Activated T-helper 1 cell treated with Interleukin-2 at 50 U/mL for 16 hours (primary cell): ENCODE measurements at places on chromosomes 12 and 14.

- DNase-seq: no peak
Observed at GRCh38 chr12:78756936-78757335, 107.6 kb upstream of the SYT1 start.

GRCh38 chr14:28098856-28099255, 667.7 kb upstream of the FOXG1 start:
- DNase-seq: no peak

DNA sequence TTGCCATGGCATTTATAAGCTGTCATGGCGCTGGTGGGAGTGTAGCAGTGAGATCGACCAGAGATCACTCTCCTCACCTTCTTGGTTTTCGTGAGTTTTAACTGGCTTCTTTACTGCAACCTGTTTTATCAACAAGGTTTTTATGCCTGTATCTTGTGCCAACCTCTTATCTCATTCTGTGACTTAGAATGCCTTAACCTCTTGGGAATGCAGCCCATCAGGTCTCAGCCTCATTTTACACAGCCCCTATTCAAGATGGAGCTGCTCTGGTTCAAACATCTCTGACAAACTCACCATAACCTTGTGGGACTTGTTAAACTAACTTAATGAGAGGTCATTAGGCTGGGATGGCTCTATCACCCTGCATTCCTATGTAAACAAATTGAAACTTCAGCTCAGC, 151.3 kb downstream of the CAND1 start:
- DNase-seq: no peak

GRCh38 chr12:65464930-65465329, 186.4 kb downstream of the MSRB3 start:
- no peak for DNase-seq

DNA sequence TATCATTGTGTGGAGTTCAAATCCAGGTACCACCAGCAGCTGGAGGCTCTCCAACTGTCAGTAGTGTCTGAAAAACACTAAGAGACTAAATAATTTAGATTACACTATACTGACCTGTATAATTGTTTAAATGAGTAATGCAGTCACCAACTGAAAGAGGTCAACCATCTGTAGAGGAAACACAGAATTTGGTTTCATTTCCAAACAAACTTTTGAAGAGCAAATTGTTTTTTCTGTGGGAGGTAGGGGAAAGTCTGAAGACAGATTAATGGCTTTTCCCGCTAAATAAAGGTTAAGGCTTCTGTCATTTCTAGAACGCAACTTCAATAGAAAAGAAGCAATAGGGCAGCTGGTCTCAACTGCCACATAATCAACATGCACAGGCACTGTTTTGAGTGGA, 462.6 kb downstream of the PRKD1 start:
- DNase-seq: no peak

GRCh38 chr12:4174417-4174816, 99.1 kb upstream of the CCND2 start:
- no peak for DNase-seq

- DNase-seq: no peak
Observed at GRCh38 chr14:72892103-72892878, 1.6 kb downstream of the DPF3 start.

GRCh38 chr12:123150275-123150743, 581 bp downstream of the PITPNM2 start:
- no peak for DNase-seq

GRCh38 chr12:115756804-115757203, 520.7 kb downstream of the MED13L start:
- DNase-seq: no peak

DNA sequence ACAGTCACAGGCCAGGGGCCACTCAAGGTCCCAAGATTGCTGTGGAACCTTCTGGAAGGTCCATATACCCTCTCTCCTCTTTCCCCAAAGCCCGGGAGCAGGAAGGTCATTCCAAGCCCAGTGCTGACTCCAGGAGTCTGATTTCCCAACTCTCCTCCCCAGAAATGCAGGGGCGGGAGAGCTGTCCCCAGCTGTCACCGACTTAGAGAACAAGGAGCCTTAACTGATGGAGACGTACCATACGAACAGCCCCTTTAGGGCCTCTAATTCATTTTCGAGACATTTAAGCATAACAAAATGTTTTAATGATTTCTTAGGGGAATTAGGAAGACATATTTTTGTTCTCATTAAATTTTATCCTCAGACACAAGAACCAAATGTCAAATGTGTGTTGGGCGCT, 99.2 kb downstream of the PHETA1 start:
- no peak for DNase-seq

DNA sequence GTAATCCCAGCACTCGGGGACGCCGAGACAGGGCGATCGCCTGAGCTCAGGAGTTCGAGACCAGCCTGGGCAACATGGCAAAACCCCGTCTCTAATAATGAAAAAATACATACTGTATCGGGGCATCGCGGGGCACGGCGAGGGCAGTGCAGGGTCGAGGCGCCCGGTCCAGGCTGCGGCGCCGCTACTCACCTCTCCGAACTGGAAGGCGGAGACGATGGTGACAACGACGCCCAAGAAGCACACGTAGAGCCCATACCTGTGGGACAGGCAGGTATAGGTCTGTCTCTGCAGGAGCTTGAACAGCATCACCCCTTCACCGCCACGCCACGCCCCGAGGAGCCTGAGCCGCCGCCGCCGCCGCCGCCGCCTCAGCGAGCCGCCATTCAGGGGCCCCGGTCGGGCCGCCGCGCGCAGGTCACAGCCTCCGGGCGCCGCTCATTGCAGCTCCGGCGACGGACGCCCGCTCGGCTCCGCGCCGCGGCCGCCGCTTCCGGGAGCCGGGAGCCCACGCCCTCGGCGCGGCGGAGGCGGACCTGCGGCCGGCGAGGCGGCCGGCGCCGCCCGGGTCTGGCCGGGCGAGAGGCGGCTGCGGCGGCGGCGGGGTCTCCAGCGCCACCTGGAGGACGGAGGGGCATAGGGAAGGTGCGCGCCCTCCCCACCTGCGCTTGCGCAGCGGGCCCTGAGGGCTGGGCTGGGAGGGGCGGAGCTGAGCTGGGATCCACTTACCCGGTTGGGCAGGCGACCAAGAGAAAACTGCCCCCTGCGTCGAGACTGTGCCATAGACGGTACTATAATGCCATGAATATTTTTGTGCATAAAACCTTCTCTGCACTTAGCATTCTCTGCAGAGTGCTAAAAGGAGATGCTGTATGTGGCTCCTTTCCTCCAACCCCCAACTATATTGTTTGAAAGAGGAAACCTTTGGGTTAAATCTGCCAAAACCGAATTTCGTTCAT, at the start of gene GNPTAB:
Gene GNPTAB, minus strand, starts transcription at position 593 of the 959 bp plus-strand sequence. Its CDS starts 284 bp downstream, at position 309.
- peak; percentile 95 for DNase-seq

DNA sequence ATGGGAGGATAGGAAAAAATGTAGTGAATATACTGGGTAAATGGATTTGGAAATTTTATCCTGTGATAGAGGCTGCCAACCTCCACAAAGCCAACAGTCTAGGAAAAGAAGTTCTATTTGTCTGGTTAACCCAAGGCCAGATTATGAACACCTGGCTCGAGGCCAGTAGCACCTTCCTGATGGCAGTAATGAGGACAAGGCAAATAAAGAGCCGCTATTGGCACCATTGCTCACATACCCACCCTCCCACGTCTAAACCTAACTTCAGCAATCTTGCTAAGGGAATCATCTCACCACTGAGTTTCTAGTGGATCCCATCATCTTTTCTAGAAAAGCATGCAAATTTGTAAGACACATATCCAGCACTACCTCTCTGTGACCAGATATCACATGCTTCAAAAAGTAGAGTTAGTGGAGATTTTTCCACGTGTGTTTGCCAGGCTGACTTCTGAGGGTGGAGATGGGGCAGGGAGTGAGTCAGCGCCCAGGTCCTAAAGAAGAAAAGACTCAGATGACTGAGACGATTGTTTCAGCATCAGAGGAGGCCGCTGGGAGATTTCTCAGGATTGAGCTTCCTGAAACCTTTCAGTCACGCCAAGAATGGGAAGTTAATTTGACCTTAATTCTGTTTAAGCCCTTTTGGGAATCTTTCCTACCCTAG, 362.9 kb downstream of the EMP1 start:
- no peak for DNase-seq

- DNase-seq: peak; percentile 36
Observed at GRCh38 chr14:35416108-35416750, 11.7 kb upstream of the NFKBIA start.

- DNase-seq: no peak
Observed at GRCh38 chr14:101103321-101103901, 199.9 kb upstream of the RTL1 start.

DNA sequence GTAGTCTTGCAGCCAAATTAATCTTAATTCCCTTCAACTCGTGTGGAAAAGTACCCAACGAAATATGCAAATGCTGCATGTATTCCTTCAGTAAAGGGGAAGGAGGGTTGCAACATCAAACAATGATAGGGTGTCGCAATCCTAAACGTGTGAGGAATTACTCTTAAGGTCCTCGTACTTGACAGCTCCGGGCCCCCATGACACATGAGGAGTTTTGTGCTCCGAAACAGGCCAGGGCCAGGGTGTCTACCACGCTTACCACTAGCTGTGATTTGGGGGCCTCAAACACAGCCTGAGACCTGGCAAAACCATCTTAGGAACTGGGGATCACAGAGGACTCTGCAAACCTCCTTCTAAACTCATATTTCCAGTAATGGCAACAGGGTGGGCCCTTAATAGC, 20.4 kb downstream of the FOS start:
- DNase-seq: no peak

- no peak for DNase-seq
Observed at GRCh38 chr14:101185946-101186345, 282.4 kb upstream of the RTL1 start.

GRCh38 chr12:117100851-117101673, 1.8 kb upstream of the TESC start:
- DNase-seq: no peak

DNA sequence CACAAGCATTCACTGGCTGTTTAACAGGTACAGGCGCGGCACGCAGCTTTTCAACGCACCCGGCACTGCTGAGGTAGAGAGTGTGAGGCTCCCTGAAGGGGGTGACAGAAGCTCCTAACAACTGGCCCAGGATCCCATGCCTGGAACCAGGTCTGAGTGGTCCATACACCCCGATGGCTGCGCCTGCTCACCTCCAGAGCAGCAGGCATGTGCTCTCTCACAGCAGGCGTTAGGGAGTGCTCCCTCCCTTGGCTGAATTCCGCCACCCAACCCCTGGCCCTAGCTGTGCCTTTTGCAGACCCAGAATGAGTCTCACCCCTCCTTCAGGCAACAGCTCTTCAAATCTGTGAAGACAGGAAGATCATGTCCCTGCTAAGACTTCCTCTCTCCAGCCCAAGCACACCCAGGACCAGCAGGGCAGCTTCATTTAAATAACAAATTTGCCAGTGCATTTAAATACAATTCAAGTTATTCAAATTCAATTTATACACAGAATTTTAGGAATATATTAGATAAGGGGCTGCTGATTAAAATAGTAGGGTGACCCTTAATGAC, 86.0 kb downstream of the SETD3 start:
- DNase-seq: no peak

DNA sequence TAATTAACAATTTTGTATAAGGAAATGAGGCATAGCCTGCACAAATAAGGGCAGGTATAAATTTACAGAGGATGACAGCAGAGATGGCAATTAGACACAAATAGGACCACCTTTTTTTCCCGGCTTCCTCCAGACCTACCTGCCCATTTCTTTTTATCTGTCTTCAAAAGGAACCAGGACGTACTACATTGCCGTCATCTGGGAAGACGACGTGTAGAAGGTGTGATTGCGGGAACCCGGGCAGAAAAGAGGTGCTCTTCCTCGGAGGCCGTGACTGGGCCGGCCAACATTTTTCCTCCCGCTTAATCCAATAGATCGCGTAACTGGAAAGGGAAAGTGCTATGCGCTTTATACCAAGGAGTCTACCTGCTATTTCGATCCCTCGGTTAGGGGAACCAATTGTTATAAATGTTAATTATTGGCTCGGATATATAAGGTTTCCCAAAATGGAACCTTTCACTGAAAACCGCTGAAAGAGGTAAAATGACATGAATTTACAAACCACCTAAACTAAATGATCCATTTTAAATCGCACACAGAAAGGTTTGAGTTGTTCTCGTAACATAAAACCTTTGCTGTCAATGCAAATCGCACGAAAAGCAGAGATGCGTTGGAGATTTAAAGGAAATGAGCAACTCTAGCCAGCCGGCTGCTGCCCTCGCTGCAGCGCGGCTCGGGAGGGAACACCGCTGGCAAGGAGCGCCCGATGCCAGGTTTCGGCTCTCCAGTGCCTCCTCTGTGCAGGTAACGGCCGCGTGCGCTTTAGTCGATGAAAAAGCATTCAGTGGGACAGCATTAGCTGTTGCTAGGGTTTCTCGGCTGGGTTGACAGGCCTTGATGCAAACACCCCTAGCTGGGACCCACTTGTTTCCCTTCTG, 2.8 kb upstream of the SIX1 start:
- no peak for DNase-seq

GRCh38 chr14:35829449-35829848, 3.3 kb downstream of the BRMS1L start:
- DNase-seq: no peak

DNA sequence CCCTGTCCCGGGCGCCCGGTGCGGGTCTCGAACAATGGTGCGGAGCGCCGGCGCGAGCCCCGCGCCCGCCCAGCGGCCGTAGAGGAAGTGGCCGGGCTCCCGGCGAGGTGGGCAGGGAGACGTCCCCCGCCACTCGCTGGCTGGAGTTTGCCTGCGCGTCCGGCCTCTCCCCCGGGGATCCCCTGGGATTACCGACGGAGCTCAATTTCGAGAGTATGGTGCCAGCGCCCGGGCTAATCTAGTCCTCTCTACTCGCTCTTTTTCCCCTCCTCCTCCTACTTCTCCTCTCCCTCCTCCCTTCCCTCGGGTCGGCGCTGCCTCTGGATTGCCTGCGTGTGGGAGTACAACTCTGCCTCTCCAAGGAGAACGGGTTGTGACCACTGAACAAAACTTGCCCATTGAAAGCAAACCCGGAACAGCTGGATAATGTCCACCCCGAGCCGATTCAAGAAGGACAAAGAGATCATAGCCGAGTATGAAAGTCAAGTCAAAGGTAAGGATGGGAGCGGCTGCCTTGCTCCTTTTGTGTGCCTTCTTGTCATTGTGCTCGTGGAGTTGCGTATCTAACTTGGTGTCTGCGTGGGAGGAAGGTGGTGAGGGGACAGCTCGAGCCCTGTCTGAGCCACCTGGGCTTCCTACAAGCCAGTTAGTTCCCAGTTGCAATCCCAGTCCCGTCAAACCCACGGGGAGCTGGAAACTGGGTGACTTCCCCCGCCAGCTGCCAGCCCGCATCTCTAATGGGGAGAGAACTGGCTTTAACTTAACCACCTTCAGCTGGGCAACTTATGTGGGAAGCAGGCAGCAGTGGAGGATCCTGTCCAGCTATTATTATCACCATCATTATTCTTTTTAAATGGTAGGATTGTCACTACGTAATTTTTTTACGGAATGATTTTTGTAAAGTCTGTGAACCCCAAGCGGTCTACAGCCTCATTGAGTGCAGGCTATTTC, at the start of gene SRGAP1:
Gene SRGAP1, plus strand, starts transcription at position 310 of the 951 bp plus-strand sequence. Its CDS starts 117 bp downstream, at position 427.
- no peak for DNase-seq
